AG08395 (cell line): ENCODE measurements at places on chromosomes 7 and 10.

DNA sequence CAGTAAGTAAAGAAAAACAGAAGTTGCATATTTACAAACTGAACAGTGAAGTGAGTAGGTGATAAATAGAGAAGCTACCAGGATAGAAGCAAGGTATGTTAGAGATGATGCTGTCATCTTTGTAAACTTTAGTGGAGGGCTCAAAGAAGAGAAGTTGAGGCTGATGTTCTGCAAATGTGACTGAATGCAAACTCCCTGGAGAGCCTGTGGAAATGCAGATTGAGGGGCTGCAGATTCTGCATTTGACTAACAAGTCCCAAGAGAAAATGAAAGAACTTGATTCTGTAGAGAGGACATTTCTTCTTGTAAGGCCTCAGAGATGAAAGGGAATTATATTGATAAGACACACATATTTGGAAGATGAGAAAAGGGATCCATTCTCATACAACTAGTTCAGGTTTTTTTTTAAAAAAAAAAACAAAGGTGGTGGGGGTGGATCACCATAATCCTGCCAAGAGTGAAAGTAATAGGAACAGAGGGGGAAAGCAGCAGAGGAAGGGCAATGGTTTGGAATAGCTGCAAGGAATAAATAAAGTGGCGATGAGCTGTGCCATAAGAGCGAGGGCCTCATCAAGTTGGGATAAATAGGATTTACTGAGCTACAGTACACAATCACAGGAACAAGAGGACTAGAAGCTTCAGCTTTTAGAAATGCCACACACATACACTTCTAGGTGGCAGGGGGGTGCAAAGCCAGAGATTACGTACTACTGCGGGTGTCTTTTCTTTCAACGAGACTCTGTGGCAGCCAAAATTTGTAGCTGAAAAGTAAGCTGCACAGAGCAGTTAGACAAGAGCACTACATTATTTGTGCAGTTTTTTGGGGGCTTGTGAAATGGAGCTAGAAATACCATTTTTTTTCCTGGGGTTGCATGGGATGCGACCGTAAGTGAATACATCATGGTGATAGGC is 778.5 kb downstream of the NRG3 start:
- DNase-seq, result no peak

DNA sequence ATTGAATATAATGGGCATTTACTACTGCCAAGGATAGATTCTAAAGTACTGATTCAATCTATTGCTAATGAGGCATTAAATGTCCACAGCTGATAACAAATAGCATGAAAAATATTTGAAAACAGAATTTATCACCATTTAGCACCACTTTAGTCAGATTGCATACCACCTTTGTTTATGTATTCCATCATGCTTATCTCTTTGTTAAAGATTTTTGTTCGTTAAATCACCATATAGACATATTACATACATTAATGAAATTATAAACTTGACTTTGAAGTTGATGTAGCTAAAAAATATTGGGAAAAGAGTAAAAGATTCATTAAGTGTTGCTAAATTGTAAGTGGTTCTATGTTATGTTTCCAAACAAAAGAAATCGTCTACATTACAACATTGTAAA is 252.8 kb upstream of the LRRTM3 start:
- DNase-seq, result no peak

- DNase-seq, result no peak
Measured at GRCh38 chr7:74428023-74428422, 25.7 kb upstream of the GTF2IRD1 start.

DNA sequence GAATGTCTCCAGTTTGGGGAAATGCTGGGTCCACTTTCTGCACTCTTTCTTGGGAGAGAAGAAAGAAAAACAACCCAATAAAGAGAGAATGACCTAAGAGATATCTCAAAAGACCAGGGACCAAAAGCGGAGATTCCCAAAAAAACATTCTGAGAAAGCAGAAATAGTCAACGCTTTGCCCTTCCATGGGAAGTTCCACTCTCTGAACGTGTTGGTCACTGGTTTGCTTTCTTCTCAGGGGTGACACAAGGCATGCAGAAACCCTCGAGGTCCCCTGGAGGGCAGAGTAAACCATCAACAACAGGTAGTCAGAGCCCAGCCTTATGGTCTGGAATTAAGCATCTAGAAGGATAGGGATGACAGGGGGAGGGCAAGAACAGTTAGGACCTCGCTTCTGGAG is 26.2 kb upstream of the AOAH start:
- no peak for DNase-seq

GRCh38 chr10:131579251-131580071 is 267.9 kb upstream of the TCERG1L start:
- DNase-seq, result no peak

DNA sequence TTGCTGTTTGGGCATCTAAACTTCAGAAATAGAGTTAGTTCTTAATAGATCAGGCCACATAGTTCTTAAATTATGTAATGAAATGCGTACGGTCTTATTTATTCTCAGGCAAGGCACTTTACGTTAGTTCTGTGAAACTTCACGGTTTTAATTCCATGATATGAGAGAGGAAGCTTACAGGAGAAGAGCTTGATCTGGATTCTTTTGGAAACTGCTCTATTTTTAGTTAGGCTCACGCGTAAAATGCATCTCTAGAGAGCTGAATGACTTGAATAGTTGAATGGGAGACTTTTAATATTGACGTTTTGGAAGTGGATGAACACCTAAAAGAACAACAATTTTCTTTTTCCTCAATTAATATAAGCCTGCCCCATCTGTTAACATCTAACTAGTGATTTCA is 71.1 kb downstream of the PRKG1 start:
- DNase-seq, result no peak

DNA sequence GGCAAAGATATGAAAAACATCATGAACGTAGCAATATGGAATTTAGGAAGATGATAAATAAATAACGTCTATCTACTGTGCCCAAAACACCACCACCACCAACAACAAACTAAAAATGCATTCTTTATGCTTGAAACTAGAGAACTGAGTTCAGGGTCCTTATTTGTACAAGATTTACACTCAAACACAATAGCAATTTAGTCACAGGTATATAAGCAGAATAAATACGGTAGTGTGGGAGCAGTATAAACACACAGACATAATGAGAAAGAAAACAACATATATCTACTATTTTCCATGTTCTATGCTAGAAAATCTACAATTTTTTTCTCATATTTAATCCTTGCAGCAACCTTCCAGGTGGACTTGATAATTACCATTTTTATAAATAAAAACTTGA is 64.3 kb downstream of the ARL4A start:
- DNase-seq, result no peak

- DNase-seq, result no peak
Measured at GRCh38 chr7:33998476-33998875, 93.1 kb downstream of the BMPER start.

GRCh38 chr7:108459922-108460551 is 3.8 kb upstream of the NRCAM start:
- peak; percentile 16 for DNase-seq

DNA sequence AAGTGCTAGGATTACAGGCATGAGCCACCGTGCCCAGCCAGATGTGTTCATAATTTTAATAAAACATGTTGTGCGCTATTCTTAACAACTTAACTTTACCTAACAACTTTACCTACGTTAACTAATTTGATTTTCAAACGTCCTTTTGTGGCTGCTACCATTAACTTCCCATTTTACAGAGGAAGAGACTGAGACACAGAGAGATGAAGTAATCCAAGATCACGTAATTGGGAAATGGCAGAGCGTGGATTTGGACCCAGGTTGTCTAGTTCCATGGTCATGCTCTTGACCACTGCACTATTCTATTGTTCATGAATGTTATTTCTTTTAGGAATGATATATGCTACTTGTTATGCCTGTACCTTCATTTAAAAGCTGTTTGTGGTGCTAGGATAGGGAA is 80.3 kb upstream of the MTPN start:
- DNase-seq, result no peak

GRCh38 chr10:47049056-47049851 is 138.0 kb downstream of the PTPN20 start:
- no peak for DNase-seq

DNA sequence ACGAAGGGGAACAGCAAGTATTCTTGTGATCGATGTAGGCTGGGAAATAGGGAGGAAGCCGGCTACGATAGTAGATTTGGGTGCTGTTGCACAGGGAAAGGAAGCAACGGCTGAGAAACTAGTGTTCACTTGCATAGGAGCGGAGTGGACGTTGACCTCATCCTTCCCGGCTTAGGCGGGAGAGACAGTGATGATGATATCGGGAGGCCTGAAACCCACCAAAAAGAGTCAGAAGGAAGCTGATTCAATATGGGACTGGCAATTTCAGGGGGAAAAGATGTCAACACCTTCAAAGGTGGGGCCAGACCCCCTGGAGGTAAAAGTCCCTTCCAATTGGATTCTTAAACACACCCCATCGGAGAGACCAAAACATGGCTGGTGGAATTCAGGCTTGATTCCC is 61.3 kb downstream of the CARD11 start:
- no peak for DNase-seq

GRCh38 chr10:131559450-131559911 is 248.0 kb upstream of the TCERG1L start:
- DNase-seq, result no peak

GRCh38 chr10:130341356-130341755 is 205.2 kb downstream of the GLRX3 start:
- no peak for DNase-seq
